Activated T-cell treated with anti-CD3 and anti-CD28 coated beads for 48 hours (primary cell): ENCODE measurements at places on chromosomes 3 and 15.
A peak's percentile ranks its signal among the peaks of the same experiment; 100 is the strongest.

DNA sequence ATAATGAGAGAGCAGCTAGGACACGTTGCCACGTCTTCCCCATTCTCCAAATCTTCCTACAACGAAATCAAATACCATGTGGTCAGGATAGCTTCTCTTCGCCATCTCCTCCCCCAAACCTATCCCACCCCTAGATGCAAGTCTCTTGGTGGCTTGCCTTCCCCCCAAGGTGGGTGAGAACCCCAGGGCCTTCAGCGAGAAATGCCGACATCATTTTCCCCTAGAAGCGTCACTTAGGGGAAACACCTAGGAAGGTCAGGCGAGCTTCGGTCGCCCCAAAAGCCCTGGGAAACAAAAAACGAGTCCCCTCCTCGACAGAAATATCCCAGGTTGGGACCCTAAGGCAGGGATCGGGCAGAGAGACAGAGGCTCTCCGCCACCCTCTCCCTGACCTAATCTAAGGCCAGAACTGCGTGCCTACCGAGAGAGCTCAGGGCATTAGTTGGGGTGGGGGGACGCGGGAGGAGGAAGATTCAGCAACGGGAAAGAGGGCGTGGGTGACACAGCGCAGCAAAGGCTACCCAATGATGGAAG is 502 bp downstream of the DPH3 start:
- DNase-seq = no peak

- DNase-seq = no peak
Observed at GRCh38 chr15:69992348-69992747, 105.4 kb downstream of the TLE3 start.

GRCh38 chr15:91099616-91099994 is 452 bp upstream of the SV2B start:
- DNase-seq = peak; percentile 43

GRCh38 chr15:62988701-62989100 is 53.8 kb upstream of the TPM1 start:
- no peak for DNase-seq

DNA sequence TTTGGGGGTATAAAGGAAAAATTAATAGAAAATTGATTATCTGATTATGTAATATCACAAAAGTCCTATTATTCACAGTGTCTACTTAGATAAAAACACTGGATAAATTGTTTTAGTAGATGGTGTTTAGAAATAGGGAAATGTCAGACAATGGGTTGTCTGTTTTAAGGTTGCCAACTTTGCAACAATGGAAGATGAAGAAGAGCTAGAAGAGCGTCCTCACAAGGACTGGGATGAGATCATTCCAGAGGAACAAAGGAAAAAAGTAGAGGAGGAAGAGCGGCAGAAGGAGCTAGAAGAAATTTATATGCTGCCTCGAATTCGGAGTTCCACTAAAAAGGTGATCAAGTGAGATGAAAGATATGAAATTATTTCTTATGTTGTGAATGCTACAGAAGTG is 84.0 kb downstream of the CHD2 start:
- no peak for DNase-seq

DNA sequence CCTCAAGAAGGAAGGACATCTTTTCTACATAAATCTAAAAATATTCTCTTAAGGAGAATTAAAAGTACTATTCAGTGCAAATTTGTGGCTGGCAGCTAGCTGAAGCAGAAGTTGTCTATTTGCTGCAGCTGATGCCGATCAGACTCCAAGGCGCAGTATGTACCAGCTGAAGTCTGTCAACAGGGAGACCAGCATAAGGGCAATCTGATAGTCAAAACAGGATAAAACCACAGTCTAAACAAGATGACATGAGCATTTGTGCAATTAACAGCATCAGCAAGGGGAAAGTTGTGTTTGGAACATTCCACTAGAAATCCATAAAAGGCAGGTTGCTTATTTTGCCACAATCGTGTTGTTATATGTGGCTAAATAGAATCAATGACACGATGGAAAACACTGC is 198.2 kb upstream of the ROBO2 start:
- DNase-seq = no peak
